ENCODE measurements at places on chromosomes 12 and 14.

DNA sequence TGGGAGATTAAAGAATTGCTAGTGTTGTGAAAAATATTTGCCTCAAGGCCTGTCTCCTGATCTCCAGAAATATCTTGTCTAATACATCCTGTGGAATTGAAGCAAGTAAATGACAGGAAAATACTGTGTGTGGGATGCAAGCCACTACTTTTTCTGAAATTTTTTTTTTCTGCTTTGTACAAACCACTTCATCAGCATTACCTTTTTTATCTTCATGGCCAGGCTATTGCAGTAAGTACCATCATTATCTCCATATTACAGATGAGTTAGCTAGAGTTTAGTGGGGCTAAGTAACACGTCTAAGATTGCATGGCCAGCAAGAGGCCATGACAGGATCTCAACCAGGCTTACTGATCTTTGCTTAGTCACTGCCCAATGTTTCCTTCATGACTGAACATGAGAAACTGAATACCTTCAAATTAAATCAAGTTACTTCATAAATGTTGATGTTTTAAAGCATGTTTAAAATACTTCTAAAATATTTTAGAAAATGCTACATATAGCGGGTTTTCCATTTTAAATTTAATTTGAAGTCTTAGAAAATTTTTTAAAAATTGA lies 273.7 kb downstream of the SLC6A15 start:
- no peak for DNase-seq

DNA sequence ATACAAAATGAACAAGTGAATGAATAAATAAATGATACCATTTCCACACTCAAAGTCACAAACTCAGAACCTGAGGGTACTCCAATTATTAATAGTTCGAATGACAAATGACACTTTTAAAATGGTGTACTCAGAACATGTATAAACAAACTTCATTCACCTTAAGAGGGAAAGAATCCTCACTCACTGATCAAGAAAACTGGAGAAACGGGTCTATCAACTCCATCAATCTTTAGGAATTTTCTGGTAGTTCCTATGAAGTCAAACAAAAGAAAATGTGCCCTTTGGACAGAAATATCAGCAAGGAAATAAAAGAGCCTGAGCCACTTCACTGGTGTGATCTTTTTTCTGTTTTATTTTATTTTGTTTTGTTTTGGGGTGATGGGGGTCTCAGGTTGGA lies 5.2 kb upstream of the NRDE2 start:
- no peak for DNase-seq

DNA sequence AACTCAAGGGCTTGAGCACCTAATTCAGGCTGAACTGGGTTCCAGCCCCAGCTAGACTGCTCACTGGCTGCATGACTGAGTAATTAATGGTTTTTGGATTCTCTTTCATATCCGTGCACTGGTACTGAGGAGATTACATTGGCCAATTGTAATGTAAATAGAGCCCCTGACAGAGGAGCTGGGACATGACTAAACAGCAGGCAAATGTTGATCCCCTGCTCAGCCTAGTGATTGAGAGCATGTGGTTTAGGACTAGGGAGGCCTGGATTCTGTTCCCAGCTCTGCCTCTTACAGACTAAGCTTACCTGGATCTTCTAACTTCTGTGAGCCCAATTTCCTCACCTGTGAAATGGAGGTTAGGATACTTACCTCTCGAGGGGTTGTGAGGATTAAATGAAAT lies 204.3 kb downstream of the ESR2 start:
- no peak for DNase-seq

GRCh38 chr12:13900718-13901117 lies 80.7 kb downstream of the GRIN2B start:
- no peak for DNase-seq

DNA sequence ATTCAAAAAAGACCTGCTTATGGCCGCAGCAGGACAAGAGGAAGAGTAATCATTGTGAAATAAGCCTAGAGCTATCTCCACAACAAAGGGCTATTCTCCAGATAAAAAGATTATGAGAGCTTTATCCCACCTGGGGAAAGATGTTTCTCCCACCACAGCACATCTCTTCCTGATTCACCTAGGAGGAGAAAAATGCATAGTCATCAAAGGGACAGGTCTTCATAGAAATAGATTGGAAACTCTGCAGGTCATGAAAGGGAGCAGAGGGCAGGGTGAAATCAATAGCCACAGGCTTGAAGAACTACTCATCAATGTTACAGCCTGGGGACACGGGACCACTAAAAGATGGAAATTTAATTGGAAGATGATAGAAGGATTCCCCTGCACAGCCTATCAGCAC lies 453.8 kb upstream of the TMEM132C start:
- DNase-seq, result no peak

GRCh38 chr12:52699960-52700359 lies 3.4 kb downstream of the KRT77 start:
- DNase-seq, result no peak

- no peak for DNase-seq
These were observed 108.1 kb downstream of the ZFP36L1 start for GRCh38 chr14:68684466-68685418.

DNA sequence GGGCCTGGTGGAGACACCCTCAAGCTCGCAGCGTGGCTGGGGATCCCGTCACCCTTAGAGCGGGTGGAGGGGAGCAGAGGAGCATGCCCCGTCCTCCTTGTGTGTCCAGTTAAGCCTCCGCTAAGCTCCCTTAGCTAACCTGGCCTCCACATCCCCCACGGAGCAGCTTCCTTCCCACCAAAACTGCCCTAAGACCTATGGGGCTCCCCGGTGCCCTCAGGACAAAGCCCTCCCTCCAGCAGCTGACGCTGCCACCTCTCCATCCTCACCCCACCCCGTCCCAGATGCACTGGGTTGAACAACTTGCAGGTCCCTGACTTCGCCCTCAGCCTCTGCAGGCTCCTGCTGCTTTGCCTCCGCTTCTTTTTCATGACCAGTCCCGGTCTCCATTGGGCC lies 4.0 kb downstream of the AHNAK2 start:
- DNase-seq, result no peak

DNA sequence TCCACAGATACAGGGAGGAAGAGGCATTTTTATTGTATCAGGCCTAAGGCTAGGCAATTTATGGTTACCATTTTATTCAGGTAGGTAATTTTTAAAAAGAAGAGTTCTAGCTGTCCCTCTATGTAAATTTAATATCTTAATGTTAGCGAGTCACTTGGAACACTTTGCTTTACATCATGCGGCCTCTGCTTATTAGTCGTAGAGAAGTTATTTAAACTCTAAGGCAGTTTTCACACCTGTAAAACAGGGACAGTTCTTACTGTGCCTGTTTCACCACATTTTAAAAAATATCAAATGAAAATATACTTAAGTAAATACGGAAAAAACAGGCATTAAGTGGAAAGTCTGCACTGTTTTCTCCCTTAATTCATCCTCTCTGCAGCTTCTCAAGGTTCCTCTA lies 71.4 kb upstream of the POC1B start:
- DNase-seq, result no peak

- DNase-seq, result no peak
These were observed 21.3 kb upstream of the SERPINA6 start for GRCh38 chr14:94344389-94344788.

DNA sequence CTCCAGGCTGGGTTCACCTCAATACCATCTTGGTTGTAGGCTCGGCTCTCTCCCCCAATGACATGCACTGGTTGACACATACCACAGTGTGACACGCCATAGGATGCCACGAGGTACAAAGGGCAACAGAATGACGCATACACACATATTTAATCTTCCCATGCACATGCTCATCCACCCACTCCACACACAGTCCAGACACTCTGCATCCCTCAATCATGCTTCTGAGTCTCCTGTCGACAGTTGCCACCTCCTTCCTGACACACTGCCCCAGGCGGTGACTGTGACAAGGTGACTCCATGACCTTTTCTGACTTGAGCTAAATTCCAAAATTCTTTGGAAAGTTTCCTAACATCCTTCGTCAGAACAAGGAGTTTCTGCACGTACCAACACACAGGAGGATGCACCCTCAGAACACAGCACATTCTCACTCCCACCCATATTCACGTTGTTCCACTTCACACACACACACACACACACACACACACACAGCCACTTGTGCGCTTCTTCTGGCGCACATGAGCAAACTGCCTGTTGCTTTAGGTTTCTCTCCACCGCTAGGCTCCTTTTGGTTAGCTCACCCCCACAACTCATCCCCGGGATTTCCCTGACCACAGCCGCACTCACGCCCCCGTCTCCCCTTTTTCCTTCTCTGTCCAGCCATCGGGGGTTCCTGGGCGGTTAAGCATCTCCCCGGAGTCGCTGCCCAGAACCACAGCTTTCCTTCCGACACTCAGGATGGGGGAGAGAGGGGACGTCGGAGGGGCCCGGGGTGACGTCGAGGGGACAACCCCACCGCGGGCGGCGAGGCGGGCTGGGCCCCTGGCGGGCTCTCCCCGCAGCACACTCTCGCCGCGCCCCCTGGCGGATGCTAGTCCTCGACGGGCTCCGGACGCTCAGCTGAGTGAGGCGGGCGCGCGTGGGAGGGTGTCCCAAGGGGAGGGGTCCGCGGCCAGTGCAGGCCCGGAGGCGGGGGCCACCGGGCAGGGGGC lies 536 bp upstream of the WNT1 start:
- peak; percentile 89 for DNase-seq

DNA sequence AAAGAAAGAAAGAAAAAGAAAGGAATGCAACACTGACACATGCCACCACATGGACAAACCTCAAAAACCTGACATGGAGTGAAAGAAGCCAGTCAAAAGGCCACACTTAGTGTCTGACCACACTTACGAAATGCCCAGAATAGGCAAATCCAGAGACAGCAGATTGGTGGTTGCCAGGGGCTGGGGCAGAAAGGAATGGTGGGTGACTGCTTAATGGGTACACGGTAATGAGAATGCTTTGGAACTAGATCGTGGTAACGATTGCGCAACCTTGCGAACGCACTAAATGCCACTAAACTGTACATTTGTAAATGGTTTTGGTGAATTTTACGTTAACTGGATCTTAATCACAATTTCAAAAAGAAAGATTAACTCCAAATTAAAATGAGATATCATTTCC lies 39.5 kb downstream of the SCARB1 start:
- DNase-seq, result no peak

DNA sequence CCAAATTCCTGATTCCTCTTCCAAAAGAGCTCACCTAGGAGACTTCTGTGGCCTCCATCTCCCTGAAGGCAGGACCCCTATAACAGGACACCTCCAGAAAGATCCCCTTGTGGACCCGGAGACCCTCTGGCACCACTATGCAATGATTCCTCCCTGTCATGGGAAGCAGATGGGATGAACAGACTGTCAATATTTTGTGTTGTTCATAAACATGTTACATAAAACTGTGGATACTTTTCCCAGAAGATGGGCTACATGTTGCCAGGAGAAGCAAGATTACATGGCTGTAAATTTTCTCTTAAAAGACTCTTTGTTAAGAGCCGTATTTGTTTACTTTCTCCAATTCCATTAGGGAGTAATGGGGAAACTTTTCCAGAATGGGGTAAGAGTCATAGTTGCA lies 52.1 kb downstream of the TUNAR start:
- no peak for DNase-seq

DNA sequence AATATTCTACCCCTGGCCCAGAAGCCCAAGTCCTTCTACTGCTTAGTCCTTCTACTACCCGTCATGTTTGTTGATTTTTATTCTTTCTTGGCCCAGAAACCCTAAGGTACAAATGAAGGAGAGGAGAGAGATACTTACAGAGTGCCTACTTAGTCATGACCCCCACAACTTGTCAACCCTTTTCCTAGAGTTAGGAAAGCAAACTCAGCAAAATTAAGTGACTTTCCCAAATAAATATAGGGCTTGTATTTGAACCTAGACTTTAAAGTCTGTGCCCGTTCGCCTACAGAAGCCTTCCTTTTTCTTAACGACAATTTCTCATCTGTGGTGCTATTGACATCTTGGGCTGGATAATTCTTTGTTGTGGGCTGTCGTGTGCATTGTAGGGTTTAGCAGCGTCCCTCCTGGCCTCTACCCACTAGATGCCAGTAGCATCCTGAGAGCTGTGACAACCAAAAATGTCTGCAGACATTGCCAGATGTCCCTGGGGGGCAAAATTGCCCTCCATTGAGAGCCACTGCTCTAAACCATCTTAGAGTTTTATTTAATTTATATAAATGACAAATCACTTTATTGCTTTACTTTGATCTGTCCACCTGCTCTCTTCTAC lies 82.3 kb downstream of the FIGNL2 start:
- no peak for DNase-seq

GRCh38 chr14:61836184-61836583 lies 74.0 kb downstream of the SNAPC1 start:
- no peak for DNase-seq

- DNase-seq, result no peak
These were observed 374.2 kb downstream of the BCL11B start for GRCh38 chr14:98897605-98898309.

DNA sequence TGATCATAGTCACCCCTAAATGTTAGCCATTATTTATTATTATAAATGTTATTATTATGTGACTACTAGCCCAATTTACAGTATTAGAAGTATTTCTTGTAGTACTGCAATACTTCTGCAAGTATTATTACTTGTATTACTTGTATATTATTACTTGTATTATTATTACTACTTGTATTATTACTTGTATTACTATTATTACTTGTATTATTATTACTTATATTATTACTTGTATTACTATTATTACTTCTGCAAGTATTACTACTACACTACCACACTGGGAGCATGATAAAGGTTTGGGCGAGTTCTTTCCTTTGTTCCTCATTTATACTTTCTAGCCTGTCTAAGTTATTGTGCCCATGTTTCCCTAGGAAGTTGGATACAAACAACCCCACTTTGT lies 67.9 kb downstream of the NOS1 start:
- no peak for DNase-seq

GRCh38 chr14:26729851-26730250 lies 132.0 kb upstream of the NOVA1 start:
- no peak for DNase-seq

DNA sequence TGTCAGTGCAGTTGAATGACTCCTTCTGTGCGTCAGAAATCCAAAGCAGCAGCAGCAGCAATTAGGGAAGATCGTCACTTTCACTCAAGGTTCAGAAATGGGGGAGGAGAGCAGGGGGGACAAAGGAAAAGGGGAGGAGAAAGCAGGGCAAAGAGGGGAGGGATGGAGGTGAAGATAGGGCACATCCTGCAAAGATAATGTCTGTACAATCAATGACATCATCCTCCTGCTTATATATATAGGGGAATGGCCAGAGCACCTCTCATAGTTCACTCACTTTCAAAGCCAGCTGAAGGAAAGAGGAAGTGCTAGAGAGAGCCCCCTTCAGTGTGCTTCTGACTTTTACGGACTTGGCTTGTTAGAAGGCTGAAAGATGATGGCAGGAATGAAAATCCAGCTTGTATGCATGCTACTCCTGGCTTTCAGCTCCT lies at the start of gene NTS:
Gene NTS, plus strand, starts transcription at position 265 of the 431 bp plus-strand sequence. Its CDS starts 109 bp downstream, at position 374.
- no peak for DNase-seq
